ENCODE measurements at places on chromosomes 6 and 20. TPM values are rescaled to one million over a fixed set of nuclear protein-coding genes. Genes with fewer than 3 reads are reported as not detected.

DNA sequence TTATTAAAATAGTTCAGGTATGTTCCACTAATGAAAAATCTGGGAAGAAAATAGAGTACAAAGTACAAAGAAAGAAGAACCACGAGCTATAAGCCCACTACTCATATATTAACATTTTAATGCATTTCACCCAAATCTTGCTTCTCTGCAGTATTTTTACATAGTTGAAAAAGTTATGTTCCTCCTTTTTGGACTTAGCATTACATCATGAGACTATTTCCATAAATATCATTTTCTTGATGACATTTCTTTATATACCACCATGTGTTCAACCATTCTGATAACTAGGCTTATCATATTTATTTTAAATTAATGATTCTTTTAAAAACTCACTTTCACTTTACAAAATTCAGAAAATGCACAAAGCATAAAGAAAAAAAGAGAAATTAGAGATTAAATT lies 3.0 kb downstream of the IPCEF1 start:
- no peak for DNase-seq

DNA sequence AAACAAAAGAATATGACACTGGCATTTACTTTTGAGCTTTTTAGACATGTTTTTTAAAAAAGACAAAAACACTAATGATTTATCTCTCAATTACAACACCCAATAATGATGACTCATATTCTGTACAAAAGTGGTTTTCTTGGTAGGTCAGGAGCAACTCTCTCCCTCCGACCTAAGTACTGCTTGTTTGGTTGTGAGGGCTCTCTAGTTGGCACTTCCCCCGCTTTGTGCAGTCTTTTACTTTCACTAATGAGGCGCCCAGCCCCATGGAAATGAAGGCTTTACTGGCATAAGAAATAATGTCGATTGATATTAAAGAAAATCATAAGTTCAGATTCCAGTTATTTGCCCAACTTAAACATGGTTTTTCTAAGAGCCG lies 1.3 kb downstream of the KPNA5 start:
- no peak for DNase-seq

DNA sequence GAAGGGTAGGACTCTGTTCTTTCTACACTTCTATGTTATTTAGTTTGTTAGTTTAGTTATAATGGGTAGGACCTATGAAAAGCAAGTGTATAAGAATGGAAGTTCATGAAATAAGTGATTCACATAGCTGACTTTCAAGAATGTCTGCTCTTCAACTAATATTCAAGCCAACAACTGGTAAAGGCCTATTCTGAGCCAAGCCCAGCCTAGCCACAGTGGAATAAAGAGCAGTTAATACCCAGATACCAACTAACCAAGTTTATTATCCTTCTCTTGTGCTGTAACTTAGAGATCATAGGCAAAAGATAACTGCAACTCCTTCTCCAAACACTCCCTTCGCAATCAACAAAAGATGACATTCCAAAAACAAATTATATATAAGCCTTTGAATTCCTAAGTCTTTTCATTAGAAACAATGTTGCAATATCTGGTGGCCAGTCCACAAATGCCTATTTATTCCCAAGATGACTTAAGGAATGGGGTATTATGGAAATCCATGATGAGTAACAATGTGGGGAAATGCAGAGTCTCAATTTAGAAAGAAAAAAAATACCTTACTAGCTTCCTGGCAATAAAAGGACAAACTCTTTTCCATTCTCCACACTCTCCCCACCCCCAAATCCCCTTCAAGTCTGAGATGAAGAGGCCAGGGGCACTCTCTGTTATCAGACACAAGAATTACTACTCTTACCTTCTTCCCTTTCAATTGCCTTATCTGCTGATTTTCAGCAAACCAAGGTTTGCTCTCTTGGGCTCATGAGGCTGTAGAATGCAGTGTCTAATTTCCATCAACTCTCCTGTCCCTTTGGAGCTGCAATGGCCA lies 27.4 kb downstream of the BTBD9 start:
- DNase-seq: no peak

Gene ASCC3
- 63.8 TPM for total RNA-seq

- DNase-seq: peak; percentile 77
These were observed 202.2 kb upstream of the PRND start for GRCh38 chr20:4519534-4519933.

GRCh38 chr6:169315830-169316614 lies 62.4 kb upstream of the THBS2 start:
- no peak for DNase-seq

- DNase-seq: peak; percentile 38
These were observed 646.5 kb upstream of the NOX3 start for GRCh38 chr6:156102129-156102528.

DNA sequence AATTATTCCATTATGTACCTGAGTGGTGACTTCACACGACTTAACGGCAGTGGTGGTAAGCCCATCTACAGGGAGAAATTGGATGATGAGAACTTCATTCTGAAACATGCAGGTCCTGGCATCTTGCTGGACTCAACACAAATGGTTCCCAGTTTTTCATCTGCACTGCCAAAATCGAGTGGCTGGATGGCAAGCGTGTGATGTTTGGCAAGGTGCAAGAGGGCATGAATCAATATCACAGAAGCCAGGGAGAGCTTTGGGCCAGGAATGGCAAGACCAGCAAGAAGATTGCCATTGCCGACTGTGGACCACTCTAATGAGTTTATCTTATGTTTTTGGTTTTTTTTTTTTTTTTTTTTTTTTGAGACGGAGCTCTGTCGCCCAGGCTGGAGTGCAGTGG lies 172.3 kb downstream of the ZNF217 start:
- no peak for DNase-seq

Gene SERINC1
- total RNA-seq: 46.5 TPM

GRCh38 chr6:99979953-99980352 lies 14.1 kb downstream of the MCHR2 start:
- DNase-seq: no peak

GRCh38 chr20:33710681-33711445 lies 9.2 kb downstream of the PXMP4 start:
- DNase-seq: no peak

- no peak for DNase-seq
These were observed 113.4 kb downstream of the B3GAT2 start for GRCh38 chr6:70843328-70843918.

DNA sequence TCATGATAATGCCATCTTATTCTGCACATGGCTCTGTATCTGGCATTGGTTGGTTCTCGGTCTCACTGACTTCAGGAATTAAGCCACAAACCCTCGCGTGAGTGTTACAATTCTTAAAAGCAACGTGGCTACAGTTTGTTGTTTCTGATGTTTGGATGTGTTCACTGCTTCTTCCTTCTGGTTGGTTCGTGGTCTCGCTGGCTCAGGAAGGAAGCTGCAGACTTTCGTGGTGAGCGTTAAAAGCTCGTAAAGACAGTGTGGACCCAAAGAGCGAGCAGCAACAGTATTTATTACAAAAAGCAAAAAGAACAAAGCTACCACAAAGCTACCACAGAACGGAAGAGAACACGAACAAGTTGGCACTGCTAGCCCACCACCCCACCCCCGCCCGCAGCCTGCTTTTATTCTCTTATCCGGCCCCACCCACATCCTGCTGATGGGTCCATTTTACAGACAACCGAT lies 51.1 kb downstream of the MYLIP start:
- DNase-seq: no peak

DNA sequence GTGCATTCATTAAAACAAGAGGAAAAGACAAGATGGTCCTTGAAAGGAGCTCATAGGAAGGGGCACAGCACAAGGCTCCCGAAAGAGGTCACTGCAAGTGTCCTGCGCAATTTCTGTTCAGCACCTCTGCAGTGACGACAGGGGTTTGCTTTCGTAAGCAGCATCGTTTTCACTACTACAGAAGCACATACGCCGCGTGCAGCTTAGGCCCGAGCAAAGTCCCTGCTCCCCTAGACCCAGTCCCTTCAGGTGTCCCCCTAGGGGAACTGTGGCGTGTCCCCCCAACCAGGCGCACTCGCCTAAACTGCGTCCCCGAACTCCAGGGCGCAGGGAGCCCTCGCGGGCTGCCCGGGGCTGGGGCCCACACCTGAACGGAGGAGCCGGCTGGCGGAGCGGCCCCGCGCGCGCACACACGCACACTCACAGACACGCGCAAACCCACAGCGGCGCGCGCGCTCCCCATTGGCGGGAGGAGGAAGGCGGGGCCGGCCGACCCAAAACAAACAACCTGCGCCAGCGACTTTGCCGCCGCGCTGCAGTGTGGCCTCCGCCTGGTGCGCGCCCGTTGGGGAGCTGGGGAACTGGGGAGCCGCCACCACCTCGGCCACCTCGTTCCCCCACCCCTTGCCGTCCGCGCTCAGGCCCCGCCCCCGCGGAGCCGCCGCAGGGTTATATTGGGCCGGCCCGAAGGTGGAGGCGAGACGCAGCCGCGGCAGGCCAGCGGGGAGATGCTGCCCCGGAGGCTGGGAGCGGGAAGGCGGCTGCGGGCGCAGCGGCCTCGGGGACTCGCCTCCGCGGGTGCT lies at the start of gene FOXQ1:
TSS of gene FOXQ1 (plus strand) at position 699 of the 803 bp plus-strand sequence. CDS start 607 bp downstream, outside the sequence.
- DNase-seq: peak; percentile 64

Gene JARID2
- 181 TPM for total RNA-seq

Gene PAK5
- 0.20 TPM for total RNA-seq

DNA sequence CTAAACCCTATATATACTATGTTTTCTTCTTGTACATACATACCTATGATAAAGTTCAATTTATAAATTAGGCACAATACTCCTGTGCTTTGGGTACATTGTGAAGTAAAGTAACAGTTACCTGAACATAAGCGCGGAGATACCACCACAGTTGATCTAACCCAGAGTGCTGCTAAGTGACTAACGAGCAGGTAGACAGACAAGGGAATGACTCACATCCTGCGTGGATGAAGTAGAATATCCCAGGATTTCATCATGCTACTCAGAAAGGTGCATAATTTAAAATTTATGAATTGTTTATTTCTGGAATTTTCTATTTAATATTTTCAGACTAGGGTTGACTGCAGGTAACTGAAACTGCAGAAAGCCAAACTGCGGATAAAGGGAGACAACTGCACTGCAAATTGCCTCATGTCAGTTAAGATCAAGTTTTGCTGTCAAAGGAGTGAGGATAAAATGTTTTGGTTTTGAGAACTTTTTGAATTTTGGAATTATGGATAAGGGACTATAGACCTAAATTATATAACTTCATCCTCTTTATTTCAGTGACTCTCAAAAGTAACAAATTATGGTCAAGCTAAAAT lies 14.4 kb downstream of the MKKS start:
- DNase-seq: no peak

- DNase-seq: no peak
These were observed 60.6 kb upstream of the ATXN1 start for GRCh38 chr6:16821834-16822264.

- no peak for DNase-seq
These were observed 17.3 kb downstream of the FKBP1A start for GRCh38 chr20:1375515-1375914.

GRCh38 chr6:34447386-34447785 lies 18.5 kb upstream of the PACSIN1 start:
- DNase-seq: no peak

GRCh38 chr6:90610751-90611542 lies 24.1 kb upstream of the MAP3K7 start:
- peak; percentile 75 for DNase-seq

Gene DYNLT2
- total RNA-seq: 1.8 TPM

Gene TREML2
- total RNA-seq: 0.07 TPM

GRCh38 chr6:20819774-20820400 lies 285.6 kb downstream of the CDKAL1 start:
- no peak for DNase-seq

Gene BNIP5
- not detected for total RNA-seq

Gene UBD
- not detected for total RNA-seq

Gene HLA-DQA1
- total RNA-seq: 1.7 TPM

DNA sequence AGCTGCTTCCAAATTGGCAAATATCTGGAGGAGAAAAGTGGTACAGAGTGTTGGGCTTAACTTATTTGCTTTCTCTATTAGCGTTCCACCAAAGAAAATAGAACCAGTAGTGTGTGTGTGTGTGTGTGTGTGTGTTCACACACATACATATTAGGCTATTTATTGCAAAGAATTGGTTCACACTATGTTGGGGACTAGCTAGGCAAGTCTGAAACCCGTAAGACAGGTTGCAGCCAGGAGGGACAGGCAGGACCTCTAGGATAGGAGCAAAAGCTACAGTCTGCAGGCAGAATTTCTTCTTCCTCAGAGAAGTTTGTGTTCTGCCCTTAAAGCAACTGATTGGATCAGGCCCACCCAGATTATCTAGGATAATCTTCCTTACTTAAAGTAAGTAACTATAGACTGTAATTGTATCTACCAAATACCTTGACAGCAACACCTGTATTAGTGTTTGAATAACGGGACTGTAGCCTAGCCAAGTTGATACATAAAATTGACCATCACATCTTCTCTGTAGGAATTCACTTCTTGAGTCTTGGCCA lies 12.8 kb downstream of the KCTD20 start:
- no peak for DNase-seq

DNA sequence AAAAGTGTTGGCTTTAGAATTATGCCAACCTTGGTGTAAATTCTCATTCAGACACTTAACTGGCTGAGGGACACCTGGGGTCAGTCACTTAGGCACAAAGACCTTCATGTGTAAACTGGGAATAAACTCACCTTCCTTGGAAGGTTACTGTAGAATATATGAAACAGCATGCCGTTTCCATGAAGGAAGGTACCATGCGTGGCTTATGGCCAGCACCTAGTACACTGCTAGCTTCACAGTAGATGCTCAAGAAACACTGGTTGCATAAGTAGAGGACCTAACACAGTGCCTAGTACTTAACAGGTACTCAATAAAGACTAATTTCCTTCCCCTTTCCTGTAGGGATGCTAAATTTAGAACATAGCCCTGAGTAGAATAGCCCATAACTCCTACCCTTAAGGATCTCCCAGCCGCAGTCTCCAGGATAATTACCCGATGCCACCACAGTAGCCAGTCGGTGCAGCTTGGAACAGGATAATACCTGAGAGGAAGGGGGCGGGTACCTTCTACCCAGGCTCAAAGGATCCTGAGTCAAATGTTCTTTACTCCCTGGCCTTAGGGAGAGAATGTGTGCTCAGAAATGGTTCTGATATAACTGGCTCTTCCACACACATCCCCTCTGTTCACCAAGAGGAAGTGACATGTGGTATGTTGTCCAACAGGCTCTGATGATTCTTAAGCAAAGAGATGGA lies 3.6 kb downstream of the BCL2L1 start:
- DNase-seq: no peak

Gene HCRTR2
- total RNA-seq: not detected

Gene DCDC2
- total RNA-seq: 0.57 TPM

GRCh38 chr6:157209865-157210530 lies 113.3 kb downstream of the TMEM242 start:
- DNase-seq: no peak

Gene ERVFRD-1
- total RNA-seq: not detected

Gene PLCB1
- total RNA-seq: 11.1 TPM
